ENCODE measurements at places on chromosomes 7 and 10. TPM values are rescaled to one million over a fixed set of nuclear protein-coding genes. Genes with fewer than 3 reads are reported as not detected.

GRCh38 chr7:105648561-105649401 is 67.5 kb upstream of the EFCAB10 start:
- H3K27ac ChIP-seq = peak overlapping the region; percentile 43
- no peak overlapping the region for H3K4me3 ChIP-seq
- peak; percentile 41 for DNase-seq
- no peaks in the 10 kb centered on the region for H3K36me3 ChIP-seq
- peaks cover 21% of the 10 kb centered on the region for H3K4me1 ChIP-seq
- H3K27me3 ChIP-seq = no peaks in the 10 kb centered on the region

The LIPJ gene
- total RNA-seq = not detected

DNA sequence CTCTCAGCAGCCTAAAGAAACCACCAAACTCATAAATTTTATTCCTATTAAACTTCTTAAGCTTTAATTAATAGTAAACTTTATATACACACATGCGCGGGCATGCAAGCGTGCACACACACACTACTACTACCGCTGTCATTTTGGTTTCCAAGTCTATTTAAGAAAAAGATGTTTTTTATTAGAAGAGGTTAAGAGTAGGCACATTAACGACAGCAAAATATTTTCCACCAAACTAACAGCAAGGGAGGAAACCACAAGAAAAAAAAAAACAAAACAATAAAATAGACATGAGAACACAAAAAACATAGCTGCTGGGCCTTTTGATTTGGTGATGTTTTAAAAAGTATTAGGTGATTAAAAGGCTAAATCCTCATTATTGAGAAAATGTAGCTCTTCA is 28.6 kb downstream of the RTKN2 start:
- H3K27ac ChIP-seq = no peak overlapping the region
- DNase-seq = no peak
- no peaks in the 10 kb centered on the region for H3K36me3 ChIP-seq

DNA sequence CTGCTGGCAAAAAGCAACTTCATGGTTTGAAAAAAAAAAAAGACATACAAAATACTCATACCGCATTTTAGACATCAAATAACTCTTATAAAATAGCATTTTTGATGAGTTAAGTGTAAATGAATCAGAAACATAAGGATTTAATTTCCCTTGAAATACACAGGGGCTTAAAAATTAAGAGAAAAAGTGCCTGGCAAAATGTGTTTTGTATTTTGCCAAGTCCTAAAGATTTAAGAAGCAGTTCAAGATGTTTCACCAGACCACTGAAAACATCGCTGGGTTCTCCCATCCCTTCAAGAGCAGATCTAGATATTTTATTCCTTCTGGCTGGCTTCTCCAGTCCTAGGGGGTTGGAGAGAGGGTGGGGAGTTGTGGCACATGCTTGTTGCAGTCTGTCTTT is 396.4 kb downstream of the INHBA start:
- no peaks in the 10 kb centered on the region for H3K4me1 ChIP-seq
- H3K27ac ChIP-seq = no peak overlapping the region
- no peak for DNase-seq
- H3K4me3 ChIP-seq = no peak overlapping the region
- no peaks in the 10 kb centered on the region for H3K36me3 ChIP-seq

DNA sequence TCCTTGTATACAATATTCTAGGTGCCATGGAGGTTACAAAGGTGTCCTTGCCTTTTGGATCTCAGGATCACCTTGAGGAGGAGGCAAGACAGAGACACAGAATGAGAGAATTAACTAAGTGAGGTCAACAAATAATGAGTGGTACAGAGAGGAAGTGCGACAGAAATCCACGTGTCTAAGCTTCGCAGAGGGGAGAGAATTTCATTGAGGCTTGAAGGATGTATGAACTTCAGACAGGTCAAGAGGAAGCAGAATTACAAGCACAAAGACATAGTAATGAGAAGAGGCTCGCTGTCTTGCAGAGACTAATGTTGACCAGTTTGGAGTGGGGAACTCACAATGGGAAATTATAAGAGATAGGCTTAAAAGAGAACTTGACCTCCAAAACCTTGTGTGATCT is 308.7 kb downstream of the FRMD4A start:
- no peak overlapping the region for H3K27ac ChIP-seq
- H3K36me3 ChIP-seq = no peaks in the 10 kb centered on the region
- peaks cover 63% of the 10 kb centered on the region for H3K27me3 ChIP-seq

The PDE6C gene
- not detected for total RNA-seq

GRCh38 chr7:47378728-47379395 is 203.0 kb downstream of the TNS3 start:
- H3K27ac ChIP-seq = no peak overlapping the region
- no peak overlapping the region for H3K4me3 ChIP-seq
- H3K4me1 ChIP-seq = peaks cover 42% of the 10 kb centered on the region
- no peaks in the 10 kb centered on the region for H3K27me3 ChIP-seq
- DNase-seq = no peak
- no peaks in the 10 kb centered on the region for H3K36me3 ChIP-seq

DNA sequence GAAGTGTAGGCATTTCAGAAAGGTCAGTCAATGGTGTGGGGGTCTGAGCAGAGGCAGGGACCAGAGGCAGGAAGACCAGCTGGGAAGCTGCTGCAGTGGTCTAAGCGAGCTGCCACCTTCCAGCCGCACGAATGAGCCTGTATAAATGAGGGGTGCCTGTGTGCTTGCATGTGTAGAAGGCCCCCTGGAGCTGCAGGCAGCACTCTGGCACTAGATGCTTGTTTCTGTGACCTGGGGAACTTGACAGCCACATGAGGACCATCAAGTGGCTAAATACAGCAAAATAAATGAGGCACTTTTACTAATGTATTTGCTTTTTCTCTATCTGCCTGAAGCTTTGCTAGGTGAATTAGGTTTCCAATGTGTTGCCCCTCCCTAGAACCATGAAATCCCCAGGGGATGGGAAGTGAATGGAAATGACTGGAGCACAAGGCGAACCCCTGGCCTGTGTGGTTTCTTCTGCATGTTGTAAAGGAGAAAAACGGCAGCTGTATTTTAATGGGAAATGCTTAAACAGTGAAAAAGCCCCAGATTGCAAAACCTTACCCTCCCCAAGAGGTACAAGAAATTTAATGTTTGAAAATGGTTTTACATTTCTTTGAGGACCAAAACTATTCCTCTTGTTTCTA is 57.7 kb downstream of the PYROXD2 start:
- no peaks in the 10 kb centered on the region for H3K36me3 ChIP-seq
- H3K4me3 ChIP-seq = no peak overlapping the region
- no peak for DNase-seq
- H3K4me1 ChIP-seq = peaks cover 3% of the 10 kb centered on the region
- H3K27ac ChIP-seq = no peak overlapping the region
- H3K27me3 ChIP-seq = peaks cover 31% of the 10 kb centered on the region

DNA sequence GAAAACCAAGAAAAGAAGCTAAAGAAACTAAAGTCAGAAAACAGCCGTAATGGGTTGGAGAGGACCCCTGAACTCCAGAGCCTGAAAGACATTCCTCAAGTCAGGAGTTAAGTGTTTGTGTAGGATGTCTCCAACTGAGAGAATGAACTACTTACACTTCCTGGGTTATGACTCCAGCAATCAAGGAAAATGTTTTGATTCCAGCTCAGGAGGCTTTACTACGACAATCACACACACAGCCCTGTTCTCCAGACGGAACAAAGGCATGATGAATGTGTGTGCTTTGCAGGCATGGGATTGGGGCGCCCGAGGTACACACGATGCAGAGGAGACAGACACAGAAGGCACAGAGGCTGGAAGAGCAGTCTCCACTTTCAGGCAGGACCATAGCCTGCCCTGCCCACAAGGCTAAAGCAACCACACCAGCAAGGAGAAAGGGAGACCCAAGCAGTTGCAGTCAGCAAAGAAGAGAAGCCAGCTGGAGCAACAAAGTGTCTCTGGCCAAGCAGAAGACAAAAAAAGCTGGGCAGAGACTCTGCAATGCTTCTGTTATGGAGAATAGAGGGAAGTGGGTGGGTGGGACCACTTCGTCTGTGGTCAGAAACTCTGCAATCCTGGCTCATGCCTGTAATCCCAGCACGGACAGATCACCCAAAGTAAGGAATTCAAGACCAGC is 89.1 kb downstream of the GRB10 start:
- H3K27ac ChIP-seq = no peak overlapping the region
- DNase-seq = no peak
- no peak overlapping the region for H3K4me3 ChIP-seq
- no peaks in the 10 kb centered on the region for H3K36me3 ChIP-seq
- no peaks in the 10 kb centered on the region for H3K27me3 ChIP-seq

The RNLS gene
- total RNA-seq = not detected

The MKX gene
- 27.5 TPM for total RNA-seq

- peaks cover 38% of the 10 kb centered on the region for H3K36me3 ChIP-seq
- H3K27ac ChIP-seq = peak overlapping the region; percentile 62
- peak; percentile 39 for DNase-seq
- peak overlapping the region; percentile 99 for H3K4me3 ChIP-seq
These were observed 768 bp downstream of the CHCHD2 start for GRCh38 chr7:56105508-56105907.

DNA sequence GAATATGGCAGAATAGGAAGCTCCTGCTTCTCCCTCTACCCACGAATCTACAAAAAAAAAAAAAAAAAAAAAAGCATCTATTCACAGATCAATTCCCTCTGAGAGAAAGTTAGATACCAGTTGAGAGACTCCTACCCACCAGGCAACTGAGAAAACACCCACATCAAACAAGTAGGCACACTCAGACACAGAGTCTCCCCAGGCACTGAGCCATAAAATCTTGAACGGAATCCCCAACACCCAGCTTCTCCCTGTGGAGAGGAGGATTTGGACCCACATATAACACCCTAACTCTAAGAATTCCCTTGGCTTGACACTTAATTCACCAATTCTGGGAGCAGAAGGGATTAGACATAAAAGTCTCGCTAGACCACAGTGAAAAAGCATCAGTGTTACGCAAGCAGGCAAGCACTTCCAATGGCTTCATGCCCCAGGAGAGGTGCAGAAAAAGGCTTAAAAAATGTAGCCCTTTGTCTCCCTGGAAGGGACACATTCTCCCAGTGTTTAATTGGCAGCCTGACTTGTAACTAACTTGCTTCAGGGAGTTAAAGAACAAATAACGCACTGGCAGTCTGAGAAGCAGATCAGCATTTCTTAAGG is 192.2 kb downstream of the ELAPOR2 start:
- no peak overlapping the region for H3K4me3 ChIP-seq
- DNase-seq = no peak
- no peak overlapping the region for H3K27ac ChIP-seq
- no peaks in the 10 kb centered on the region for H3K36me3 ChIP-seq

GRCh38 chr7:90617442-90617841 is 21.3 kb downstream of the CDK14 start:
- no peak overlapping the region for H3K4me3 ChIP-seq

- peak; percentile 39 for DNase-seq
- H3K27ac ChIP-seq = no peak overlapping the region
- no peak overlapping the region for H3K4me3 ChIP-seq
- no peaks in the 10 kb centered on the region for H3K4me1 ChIP-seq
These were observed 181.3 kb downstream of the MAGI2 start for GRCh38 chr7:79272066-79272669.

DNA sequence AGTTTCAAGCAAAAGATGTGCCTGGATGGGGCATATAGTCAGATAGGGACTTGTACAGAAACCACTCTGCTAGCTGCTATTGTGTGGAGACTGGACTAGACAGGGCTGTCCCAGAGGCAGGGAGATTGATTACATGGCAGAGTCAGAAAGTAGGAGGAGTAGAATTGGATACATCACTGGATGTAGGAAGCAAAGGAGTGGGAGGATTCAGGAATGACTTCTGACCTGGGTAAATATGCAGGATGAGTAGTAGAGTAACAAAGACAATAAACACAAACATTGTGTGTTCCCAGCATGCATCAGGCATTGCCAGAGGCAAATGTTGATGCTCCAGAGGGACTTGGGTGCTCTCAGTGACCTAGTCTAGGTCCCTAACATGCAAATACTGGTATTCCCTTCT is 30.9 kb upstream of the MAT1A start:
- H3K27ac ChIP-seq = no peak overlapping the region

The CADPS2 gene
- total RNA-seq = 7.5 TPM

The PCLO gene
- 2.4 TPM for total RNA-seq

The MEOX2 gene
- total RNA-seq = not detected

- no peak overlapping the region for H3K4me3 ChIP-seq
- no peak overlapping the region for H3K27ac ChIP-seq
- no peak for DNase-seq
- H3K27me3 ChIP-seq = no peaks in the 10 kb centered on the region
These were observed 60.0 kb downstream of the RALA start for GRCh38 chr7:39683216-39683845.

GRCh38 chr7:105470846-105471245 is 51.2 kb downstream of the PUS7 start:
- H3K27ac ChIP-seq = no peak overlapping the region
- no peak for DNase-seq
- H3K36me3 ChIP-seq = peaks cover 5% of the 10 kb centered on the region
- H3K27me3 ChIP-seq = no peaks in the 10 kb centered on the region
- H3K4me3 ChIP-seq = no peak overlapping the region
- no peaks in the 10 kb centered on the region for H3K4me1 ChIP-seq

The ASB10 gene
- not detected for total RNA-seq

DNA sequence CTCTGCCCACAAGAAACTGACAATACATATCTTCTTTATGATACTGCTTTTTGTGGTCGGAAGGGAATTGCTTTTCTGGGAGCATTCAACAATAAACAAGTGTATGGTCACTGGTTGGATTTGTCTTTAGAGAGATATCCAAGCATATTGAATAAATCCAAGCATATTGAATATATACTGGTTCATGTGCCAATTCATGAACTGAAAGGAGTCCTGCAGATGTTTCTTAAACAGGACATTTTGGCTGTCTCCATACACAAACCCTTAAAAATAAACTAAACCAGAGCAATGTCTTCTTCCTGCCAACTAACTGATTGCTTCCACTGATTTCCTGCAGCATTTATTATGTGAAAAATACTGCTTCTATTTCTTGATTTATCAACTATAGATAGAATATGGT is 173.9 kb downstream of the FOXP2 start:
- H3K27me3 ChIP-seq = no peaks in the 10 kb centered on the region
- H3K27ac ChIP-seq = no peak overlapping the region
- no peaks in the 10 kb centered on the region for H3K36me3 ChIP-seq
- DNase-seq = no peak
- no peak overlapping the region for H3K4me3 ChIP-seq
- no peaks in the 10 kb centered on the region for H3K4me1 ChIP-seq

GRCh38 chr10:15316871-15317464 is 54.1 kb downstream of the FAM171A1 start:
- no peak for DNase-seq
- no peak overlapping the region for H3K4me3 ChIP-seq
- H3K36me3 ChIP-seq = no peaks in the 10 kb centered on the region
- no peaks in the 10 kb centered on the region for H3K27me3 ChIP-seq
- no peaks in the 10 kb centered on the region for H3K4me1 ChIP-seq

The GAD2 gene
- total RNA-seq = not detected

DNA sequence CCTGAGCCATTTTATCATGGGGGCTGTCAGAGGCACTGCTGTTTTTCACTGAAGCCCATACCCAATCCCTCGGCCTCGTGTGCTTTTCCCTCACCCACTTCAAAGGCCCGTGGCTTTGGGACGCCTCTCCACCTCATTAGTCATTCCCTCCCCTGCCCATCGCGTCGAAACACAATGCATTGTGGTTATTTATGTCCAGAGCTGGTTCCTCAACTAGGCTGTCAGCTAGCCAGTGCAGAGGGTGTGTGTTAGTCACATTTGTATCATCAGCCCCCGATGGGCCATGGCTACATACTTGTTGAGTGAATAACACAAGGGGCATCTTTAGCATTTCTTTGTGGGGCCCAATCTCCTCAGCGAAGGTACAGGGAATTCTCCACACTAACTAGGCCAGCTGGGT is 3.8 kb upstream of the CRCP start:
- H3K27me3 ChIP-seq = no peaks in the 10 kb centered on the region
- DNase-seq = peak; percentile 94
- peak overlapping the region; percentile 10 for H3K4me3 ChIP-seq
- no peaks in the 10 kb centered on the region for H3K36me3 ChIP-seq
- peak overlapping the region; percentile 74 for H3K27ac ChIP-seq
- H3K4me1 ChIP-seq = peaks cover 54% of the 10 kb centered on the region
